NCI-H460 (cell line): ENCODE measurements at places on chromosomes 3 and 15. TPM values are rescaled to one million over a fixed set of nuclear protein-coding genes. Genes with fewer than 3 reads are reported as not detected.

The ZNF80 gene
- total RNA-seq: not detected in 2 replicates

The LSMEM2 gene
- total RNA-seq: not detected in 2 replicates

GRCh38 chr3:55818485-55818884 lies 331.4 kb upstream of the WNT5A start:
- DNase-seq: no peak

DNA sequence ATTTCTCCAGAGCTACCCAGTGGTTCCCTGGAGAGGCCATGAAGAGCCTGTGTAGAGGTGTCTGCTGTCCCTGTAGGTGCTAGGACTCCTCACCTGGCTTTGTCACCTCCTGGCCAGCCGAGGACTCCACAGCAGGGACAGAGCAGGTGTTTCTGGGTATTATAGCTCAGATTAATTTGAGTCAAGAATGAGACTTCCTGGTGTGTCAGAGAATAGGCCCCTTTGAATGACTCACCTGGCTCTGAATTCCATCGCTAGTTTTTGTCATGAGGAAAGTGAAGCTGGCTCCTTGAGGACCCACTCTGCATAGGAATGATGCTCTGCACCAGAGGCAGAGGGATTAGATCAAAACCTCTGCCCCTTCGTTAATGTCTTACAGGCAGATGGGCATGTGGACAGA lies 167.5 kb upstream of the TOPAZ1 start:
- DNase-seq: no peak

DNA sequence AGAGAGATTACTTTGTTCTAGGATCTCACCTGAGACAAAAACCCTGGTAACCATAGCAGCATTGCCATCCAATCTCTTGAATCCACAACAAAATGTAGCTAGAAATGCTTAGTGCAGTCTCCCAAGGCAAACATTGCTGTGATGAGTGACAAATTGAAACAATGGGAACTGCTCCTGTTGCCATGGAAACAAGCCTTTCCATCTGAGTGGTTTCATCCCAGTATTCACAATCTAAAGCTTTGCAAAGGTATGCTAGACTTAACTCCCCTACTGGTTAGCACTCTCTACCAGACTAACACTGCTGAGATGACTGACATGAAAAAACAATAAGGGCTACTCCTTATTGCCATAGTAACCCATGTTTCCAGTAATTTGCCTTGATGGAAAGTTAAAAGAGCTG lies 172.6 kb upstream of the CNTN3 start:
- DNase-seq: no peak

GRCh38 chr15:98428253-98428989 lies 219.9 kb upstream of the IGF1R start:
- peak; percentile 45 for DNase-seq

DNA sequence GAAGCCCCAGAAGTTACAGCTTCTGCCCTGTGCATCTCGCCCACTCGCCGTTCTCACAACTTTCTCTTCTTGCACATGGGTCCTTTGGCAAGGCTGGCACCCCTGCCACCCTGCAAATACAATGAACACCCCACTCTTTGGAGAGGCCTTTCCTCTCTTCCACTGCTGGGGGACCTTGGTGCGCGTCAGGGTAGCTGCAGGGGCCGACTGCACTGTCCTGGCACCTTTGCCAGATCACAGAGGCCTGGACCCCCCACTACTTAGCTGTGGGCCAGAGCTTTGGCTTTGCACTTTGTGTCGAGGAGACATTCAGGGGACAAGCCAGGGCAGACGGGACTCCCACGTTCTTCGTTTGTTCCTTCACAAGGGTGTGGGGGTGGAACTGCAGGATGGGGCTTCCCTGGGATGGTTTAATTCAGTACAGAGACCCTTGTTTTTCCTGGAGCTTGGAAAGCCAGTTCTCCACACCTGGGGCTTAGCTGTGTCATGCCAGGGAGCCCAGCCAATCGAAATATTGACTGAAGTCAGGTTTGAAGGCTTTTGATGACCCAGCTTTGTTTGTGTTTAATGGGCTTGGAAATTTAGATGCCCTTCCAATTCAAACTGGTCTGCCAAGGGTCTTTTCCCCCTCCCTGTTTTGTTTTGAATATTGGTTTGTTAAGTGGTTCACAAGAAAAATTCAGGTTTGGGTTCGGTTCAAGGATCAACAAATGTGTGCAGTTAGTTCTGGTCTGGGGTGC lies 256.1 kb upstream of the TLE3 start:
- DNase-seq: no peak

GRCh38 chr3:50627407-50628051 lies 10.6 kb downstream of the MAPKAPK3 start:
- DNase-seq: peak; percentile 36

GRCh38 chr3:193688834-193689714 lies 96.1 kb downstream of the OPA1 start:
- DNase-seq: no peak

DNA sequence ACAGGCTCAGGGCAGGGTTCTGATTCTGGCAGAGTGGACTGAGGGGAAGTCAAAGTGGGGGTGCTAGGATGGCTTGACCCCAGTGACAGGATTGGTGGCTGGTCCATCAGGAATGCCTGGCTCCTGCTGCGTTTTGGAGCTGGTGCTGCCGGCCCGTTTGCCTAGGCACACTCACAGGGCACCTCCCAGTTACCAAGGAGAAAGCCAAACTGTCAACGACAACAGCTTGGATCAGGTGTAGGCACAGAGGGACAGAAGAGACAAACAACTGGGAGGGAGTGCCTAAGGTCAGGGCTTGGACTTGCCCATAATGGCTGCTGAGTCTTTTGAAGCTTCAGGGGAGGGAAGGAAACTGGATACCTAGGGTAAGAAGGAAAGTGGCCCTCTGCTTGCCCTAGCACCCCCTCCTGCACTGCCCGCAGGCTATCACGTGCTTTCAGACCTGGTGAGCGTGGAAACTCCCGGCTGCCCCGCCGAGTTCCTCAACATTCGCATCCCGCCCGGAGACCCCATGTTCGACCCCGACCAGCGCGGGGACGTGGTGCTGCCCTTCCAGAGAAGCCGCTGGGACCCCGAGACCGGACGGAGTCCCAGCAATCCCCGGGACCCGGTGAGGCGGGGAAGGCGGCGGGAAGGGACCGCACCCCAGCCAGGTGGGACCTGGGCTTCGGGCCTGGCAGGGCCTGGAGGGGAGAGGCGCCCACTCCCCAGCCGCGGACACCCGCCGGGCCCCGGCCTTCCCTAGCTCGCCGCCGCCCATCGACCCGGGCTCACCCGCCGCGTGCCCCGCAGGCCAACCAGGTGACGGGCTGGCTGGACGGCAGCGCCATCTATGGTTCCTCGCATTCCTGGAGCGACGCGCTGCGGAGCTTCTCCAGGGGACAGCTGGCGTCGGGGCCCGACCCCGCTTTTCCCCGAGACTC lies 5.1 kb downstream of the DUOX1 start:
- no peak for DNase-seq
